ENCODE measurements at places on chromosomes 13 and 19.
A peak's percentile ranks its signal among the peaks of the same experiment; 100 is the strongest.

DNA sequence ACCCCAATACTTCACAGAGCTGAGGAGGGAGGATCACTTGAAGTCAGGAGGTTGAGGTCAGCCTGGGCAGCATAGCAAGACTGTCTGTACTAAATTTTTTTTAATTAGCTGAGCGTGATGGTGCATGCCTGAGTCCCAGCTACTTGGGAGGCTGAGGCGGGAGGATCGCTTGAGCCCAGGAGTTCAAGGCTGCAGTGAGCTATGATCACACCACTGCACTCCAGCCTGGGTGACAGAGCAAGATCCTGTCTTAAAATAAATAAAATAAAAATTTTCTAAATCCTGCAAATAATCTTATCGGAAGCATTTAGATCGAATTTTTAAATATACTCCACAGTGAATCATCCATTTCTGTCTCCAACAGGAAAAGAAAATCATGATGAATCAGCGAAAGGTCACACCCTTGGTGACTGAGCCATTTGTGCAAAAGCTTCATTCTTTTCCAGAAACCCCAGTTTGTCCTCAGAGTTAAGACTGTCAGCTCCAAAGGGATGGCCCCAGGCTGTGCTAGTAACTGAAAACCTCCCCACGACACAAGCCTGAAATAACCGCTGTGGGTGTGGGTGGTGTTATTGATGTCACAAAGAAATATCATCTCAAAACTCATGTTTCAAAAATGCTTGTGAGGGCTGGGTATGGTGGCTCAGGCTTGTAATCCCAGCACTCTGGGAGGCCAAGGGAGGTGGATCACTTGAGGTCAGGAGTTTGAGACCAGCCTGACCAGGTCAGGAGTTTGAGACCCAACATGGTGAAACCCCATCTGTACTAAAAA lies 167.6 kb downstream of the PTPRS start:
- no peak for DNase-seq

- DNase-seq, result no peak
Observed at GRCh38 chr13:102878481-102878880, 32.6 kb downstream of the ERCC5 start.

DNA sequence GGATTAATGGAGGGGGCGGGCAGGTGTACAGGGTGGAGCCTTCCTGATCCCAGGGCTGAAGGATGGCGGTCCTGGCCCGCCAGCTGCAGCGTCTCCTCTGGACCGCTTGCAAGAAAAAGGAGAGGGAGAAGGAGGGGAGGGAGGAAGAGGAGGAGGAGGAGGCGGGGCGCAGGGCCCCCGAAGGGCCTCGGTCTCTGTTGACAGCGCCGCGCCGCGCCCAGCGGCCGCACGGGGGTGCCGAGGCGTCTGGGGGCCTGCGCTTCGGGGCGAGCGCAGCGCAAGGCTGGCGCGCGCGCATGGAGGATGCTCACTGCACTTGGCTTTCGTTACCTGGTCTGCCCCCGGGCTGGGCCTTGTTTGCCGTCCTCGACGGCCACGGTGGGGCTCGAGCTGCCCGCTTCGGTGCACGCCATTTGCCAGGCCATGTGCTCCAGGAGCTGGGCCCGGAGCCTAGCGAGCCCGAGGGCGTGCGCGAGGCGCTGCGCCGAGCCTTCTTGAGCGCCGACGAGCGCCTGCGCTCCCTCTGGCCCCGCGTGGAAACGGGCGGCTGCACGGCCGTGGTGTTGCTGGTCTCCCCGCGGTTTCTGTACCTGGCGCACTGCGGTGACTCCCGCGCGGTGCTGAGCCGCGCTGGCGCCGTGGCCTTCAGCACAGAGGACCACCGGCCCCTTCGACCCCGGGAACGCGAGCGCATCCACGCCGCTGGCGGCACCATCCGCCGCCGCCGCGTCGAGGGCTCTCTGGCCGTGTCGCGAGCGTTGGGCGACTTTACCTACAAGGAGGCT lies at the start of gene PPM1N:
Gene PPM1N (plus strand): TSS at position 33 of the 785 bp plus-strand sequence. CDS start 30 bp downstream, at position 63.
- peak; percentile 96 for DNase-seq

- DNase-seq, result no peak
Observed at GRCh38 chr13:22320991-22321390, 650.1 kb downstream of the FGF9 start.

- DNase-seq, result peak; percentile 59
Observed at GRCh38 chr19:3698974-3699740, 1.1 kb downstream of the PIP5K1C start.

GRCh38 chr13:33172911-33173310 lies 112.6 kb downstream of the STARD13 start:
- no peak for DNase-seq

GRCh38 chr19:15397236-15397635 lies 17.6 kb upstream of the AKAP8 start:
- no peak for DNase-seq

DNA sequence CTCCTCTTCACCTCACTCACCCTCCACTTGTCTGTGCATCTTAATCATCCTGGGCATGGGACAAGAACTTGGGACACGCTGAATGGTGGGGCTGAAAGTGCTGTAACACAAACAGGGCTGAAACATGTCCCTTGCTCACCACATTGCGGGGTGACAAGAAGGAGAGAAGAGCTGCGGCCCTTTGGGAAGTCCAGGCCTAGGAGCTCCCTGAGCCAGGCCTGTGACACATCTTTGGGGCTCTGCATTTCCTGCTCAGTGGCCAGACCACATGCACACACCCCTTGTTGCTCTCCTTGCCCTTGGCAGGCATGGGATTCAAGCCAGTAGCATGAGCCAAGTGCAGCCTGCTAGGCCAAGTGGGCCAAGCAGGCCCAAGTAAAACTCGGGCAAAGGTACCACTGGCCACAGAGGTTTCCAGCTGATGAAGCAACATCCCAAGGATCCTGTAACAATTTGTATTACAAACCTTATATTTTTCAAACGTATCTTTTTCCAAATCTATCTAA lies 1384.3 kb upstream of the PCDH20 start:
- DNase-seq, result no peak

GRCh38 chr19:19650331-19650730 lies 6.9 kb upstream of the GMIP start:
- no peak for DNase-seq

- peak; percentile 47 for DNase-seq
Observed at GRCh38 chr19:48685583-48685982, 10.2 kb upstream of the FUT2 start.

GRCh38 chr19:8659905-8660304 lies 29.5 kb downstream of the NFILZ start:
- DNase-seq, result no peak

DNA sequence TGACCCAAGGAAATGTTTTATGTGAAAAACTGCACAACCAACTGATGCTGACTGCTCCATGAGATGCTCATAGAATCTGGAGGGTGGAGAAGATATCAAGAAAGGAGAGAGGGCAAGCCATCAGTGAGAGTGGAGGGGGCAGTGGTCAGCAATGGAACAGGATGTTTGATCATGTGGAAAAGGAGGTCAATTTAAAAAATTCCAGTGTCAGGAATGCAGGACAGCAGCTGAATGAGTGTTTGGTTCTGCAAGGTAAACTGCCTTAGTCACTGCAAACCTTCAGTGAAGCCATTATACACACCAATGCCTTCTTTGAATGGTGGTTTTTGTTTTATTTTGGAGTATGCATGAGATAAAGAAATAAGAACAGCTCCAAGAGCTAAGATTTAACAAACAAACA lies 121.5 kb downstream of the FGF14 start:
- DNase-seq, result no peak

GRCh38 chr13:40269086-40269485 lies 397.4 kb downstream of the FOXO1 start:
- DNase-seq, result no peak

DNA sequence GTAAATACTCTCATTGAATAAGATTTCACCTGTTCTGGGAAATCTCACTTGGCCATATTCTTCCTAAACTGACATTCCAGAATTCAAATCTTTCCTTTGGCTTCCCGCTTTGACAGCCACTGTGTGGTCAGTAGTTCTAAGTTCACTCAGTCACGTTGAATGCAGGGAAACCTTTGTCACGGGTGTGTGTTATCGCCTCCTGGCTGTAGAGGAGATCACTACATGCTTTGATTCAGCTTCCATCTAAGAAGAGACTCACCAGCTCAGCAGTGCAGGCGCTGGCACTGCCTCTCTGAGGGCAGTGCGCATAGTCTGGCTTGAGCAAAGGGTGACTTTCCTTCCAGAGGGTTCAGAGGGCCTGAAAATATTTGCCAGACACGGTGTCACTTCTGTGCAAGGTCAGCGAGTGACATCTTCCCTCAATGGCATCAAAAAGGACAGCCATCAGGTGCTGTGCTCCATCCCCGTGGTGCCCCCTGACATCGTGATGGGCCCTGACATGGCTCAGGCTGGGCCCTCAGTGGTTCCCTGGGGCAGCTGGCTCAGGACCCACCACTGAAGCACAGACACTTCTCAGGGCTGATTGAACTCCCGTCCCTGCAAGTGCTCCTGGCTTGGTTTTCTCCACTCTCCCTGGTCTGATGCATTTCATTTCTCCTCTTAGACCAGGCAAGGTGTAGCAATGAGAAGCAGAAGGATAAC lies 635.4 kb upstream of the ARGLU1 start:
- peak; percentile 63 for DNase-seq

GRCh38 chr13:44667943-44668342 lies 91.8 kb upstream of the TSC22D1 start:
- DNase-seq, result no peak

GRCh38 chr13:44591316-44591715 lies 15.2 kb upstream of the TSC22D1 start:
- no peak for DNase-seq

GRCh38 chr13:113394339-113394640 lies 30.4 kb upstream of the GRTP1 start:
- DNase-seq, result no peak

DNA sequence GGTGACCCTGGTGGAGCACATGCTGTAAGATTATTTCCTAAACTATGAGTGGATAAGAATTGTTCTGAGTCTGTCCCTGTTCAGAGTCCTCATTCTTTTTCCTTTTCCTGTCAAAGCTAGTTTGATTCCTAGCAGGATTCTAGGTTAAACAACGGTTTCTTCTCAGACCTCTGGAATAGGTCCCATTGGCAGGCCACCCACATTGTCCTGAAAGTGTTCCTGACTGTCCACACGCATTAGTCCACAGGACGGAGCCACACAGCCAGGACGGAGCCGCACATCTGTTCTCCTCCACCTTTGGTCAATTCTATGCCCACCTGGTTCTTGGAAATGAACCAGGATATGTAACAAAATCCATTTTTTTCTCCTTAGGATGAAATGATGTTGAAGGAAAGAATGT lies 46.1 kb downstream of the ANKRD10 start:
- no peak for DNase-seq

GRCh38 chr13:102972191-102972590 lies 94.0 kb downstream of the SLC10A2 start:
- DNase-seq, result no peak

DNA sequence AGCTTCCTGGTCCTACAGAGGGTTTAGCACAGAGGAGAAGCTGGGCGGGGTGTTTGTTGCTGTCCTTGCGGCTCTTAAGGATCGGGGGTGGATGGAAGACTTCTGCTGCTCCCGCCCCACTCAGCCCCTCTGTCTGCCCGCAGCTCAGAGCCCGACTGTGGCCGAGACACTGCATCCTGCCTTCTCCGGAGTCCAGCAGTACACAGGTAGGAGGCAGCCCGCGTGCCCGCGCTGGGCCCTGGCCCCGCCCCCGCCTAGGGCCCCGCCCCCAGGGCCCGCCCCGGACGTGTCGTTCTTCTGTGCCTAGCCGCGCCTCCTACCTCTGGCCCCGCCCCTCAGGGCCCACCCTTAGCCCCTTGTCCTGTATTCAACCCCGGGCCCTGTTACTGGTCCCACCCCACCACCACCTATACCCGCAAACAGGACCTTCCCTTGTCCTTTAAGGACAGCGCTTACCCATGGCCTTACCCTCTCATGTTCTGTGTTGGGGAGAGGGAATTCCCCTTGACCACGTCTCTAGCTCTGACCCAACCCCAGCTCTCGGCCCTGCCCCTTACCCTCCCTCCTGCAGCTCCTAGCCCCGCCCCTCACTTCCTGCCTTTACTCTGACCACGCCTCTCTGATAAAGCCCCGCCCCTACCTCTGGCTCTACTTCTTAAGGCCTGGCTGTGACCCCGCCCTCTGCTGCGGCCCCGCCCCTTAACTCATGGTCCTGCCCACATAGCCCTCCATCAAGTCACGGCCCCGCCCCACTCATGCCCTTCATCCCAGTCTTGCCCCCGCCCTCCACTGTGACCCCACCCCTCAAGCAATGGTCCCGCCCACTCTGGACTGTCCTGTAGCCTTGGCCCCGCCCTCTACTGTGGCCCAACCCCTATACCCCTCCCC lies 60.5 kb downstream of the CELF5 start:
- peak; percentile 83 for DNase-seq

- DNase-seq, result no peak
Observed at GRCh38 chr19:38726761-38727301, 17.4 kb downstream of the CAPN12 start.

Data from NCI-H82 (cell line).